Stimulated activated CD4-positive, alpha-beta T cell treated with anti-CD3 and anti-CD28 coated beads, Interleukin-1b, Interleukin-23, amount 100 ng/mL, for 4 hours (primary cell): ENCODE measurements at places on chromosomes 5 and 9.

DNA sequence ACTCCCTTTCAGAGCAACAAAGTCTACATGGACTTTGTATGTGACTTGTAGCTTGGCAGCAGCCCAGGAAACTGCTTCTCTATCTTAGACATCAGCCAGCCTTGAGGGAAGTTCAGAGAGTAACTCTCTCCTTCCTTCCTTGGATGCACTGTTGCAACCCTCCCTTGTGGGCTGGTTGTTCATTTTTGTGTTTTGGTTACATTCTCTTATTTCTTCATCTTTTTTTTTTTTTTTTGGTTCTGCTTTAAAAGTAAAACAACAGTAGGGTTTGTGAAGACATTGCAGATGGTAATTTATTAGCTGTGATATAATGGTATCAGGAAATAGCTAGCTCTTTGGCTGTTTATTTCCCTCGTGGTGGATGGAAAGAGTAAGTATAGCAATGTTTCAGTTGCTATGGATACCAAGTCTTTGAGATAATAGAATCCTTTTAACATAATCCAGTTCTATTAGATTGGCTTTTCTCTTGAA, 97.9 kb upstream of the MAMDC2 start:
- no peak for DNase-seq

GRCh38 chr5:40738502-40738901, 17.3 kb downstream of the TTC33 start:
- DNase-seq, result no peak

DNA sequence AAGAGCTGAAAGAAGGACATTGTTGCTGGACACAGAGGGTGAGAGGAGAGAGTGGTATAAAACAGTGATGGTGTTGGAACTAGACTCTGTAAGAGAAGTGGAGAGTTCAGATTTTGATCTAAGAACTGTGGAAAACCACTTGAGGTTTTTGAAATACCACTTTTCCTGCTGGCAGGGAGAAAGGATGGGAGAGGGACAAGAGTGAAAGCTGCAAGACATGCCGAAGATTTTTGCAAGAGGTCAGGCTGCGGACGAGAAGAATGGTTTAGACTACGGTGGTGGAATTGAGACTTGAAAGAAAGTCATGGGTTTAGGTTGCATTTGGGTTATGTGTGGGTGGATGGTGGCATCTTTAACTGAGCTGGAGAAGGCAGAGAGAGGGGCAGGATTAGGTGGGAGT, 202.2 kb upstream of the RPS23 start:
- DNase-seq, result no peak

GRCh38 chr9:99682378-99682777, 139.3 kb upstream of the NR4A3 start:
- no peak for DNase-seq

GRCh38 chr9:77731008-77731698, 83.0 kb upstream of the GNA14 start:
- no peak for DNase-seq

DNA sequence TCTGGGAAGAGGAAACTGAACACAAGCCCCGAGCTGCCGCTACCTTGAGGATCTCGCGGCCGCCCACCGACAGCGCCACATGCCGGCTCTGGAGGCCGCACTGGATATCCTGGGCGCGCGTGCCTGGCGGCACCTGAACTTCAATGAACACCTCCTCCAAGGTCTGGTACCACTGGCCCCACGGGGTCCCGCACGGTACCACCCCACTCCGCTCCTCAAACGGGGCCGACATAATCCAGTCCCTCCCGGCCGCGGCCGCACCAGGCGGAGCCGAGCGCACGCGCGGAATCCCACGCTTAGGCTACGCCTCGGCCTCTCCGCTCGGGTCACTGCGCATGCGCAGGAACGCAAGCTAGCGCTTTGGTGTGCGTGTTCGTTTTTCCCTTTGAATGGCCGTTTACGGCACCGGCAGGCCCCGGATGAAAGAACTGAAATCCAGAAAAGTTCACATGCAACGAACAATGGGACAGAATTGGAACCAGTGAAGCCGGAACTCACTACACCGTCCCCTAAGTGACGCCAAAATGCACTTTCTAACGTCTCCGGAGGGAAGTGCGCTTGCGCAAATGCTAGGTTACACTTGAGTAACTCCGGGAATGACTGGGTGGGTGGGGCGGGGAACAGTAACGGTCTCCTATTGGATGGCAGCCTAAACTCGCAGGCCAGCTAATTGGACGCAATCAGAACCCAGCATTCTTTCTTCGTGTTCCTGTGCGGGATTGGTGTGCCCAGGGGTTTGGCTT, at the start of gene NUDCD2:
Gene NUDCD2 (minus strand): TSS at position 284 of the 743 bp plus-strand sequence. CDS start 52 bp downstream, at position 232.
- DNase-seq, result peak; percentile 94

- DNase-seq, result no peak
These were observed 85.1 kb downstream of the GPBP1 start for GRCh38 chr5:57258943-57259342.

GRCh38 chr9:6968271-6968670, 210.5 kb downstream of the KDM4C start:
- no peak for DNase-seq

DNA sequence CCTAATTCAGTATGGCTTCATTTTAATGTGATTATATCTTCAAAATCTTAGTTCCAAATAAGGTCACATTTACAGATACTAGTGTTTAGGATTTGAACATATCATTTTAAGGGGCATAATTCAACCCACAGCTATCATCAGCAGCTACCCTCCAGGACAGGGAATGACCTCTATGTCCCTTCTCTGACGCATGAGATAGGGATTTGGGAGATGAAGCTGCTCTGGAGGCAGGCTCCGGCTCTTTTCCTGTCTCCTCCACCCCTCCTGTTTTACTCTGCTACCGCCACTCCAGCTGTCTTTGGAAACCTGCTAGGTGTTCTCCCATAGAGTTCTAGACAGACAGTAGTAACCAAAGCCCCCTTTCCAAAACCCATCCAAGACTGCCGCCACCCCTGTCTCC, 119.2 kb downstream of the CARTPT start:
- DNase-seq, result no peak

DNA sequence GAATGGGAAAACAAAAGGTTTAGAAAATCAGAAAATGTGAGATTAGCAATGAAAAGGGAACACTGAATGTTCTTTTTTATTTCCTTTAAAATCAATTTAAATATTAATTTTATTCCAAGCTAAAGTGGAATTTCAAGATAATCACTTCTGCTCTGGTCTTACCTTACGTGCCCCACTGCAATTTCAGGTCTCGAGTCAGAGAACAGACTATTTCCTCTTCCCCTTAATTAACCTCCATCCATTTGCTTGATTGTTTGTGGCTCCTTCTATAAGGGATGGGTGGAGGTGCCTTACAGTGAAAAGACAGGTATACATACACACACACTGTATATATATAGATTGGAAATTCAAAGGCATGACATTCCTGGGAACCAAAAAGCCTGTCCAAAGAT, 137.1 kb downstream of the SUSD1 start:
- no peak for DNase-seq

DNA sequence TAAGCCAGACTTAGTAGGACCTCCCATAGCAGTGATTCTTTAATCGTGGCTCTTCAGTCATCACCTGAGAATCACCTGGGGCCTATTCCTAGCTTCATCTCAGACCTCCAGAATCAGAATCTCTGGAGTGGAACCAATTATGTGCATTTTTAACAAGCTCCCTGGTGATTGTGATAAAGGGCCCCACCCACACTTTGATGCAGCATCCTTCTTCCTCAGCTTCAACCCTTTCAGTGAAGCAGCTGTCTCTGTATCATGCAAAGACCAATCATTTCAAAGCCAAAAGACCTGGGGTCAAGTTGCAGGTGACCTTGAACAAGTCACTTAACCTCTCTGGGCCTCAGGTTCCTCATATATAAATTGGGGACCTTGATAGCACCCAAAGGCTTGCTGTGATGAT, 17.1 kb downstream of the FBXO10 start:
- no peak for DNase-seq

DNA sequence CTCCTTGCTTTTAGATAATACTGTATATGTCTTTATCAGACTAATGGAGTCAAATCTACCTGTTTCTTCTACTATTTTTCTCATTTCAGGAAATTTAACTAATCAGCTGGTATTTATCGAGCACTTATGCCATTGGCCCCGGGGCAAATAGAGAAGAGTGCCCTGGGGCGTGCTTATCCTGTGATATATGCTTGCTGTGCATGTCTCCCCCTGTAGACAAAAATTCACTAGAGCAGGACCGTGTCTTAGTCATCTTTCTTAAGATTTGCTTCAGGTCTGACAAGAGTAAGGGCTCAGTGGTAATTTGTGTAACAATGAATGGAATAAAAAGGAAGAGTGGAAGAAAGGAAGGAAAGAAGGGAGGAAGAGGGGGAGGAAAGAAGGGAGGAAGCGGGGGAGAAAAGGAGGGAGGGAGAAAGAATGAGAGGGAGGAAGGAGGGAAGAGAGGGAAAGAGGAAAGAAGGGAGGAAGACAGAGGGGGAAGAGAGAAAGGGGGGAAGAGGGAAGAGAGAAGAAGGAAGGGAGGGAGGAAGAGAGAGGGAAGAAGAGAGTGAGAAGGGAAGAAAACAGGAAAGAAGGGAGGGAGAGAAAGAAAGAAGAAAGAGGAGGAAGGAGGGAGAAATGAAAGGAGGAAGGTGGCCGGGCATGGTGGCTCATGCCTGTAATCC, 295.7 kb upstream of the PANK3 start:
- DNase-seq, result no peak

DNA sequence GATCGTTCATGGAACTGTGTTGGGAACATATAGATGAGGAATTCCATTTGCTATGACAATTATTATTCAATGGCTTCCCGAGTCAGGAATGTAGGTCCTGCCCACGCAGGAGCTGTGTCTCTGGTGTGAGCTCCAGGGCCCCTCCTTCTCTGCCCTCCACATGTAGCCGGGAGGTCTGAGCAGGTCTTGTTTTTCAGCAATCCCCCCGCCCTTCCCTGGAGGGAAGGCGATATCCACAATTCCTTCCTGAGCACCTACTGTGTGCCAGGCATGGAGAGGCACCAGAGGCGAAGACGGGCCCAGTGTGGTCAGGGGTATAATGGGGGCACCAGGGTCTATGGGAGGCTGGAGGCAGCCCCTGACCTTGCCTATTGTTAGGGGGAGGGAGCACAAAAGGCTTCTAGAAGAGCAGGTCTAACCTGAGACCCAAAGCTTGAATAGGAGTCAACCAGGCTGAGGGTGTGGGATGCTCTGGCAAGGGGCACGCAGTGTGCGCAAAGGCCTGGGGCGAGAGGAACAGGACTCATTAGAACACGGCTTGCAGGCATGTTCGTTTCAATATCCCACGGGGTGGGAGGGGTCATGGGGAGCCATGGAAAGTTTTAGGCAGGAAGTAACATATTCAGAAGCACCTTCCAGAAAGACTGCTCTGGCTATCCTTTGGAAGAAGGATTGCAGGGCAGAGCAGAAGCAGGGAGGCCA, 154.9 kb downstream of the C9orf50 start:
- DNase-seq, result no peak

GRCh38 chr9:132007371-132008025, 72.2 kb downstream of the MED27 start:
- DNase-seq, result no peak

DNA sequence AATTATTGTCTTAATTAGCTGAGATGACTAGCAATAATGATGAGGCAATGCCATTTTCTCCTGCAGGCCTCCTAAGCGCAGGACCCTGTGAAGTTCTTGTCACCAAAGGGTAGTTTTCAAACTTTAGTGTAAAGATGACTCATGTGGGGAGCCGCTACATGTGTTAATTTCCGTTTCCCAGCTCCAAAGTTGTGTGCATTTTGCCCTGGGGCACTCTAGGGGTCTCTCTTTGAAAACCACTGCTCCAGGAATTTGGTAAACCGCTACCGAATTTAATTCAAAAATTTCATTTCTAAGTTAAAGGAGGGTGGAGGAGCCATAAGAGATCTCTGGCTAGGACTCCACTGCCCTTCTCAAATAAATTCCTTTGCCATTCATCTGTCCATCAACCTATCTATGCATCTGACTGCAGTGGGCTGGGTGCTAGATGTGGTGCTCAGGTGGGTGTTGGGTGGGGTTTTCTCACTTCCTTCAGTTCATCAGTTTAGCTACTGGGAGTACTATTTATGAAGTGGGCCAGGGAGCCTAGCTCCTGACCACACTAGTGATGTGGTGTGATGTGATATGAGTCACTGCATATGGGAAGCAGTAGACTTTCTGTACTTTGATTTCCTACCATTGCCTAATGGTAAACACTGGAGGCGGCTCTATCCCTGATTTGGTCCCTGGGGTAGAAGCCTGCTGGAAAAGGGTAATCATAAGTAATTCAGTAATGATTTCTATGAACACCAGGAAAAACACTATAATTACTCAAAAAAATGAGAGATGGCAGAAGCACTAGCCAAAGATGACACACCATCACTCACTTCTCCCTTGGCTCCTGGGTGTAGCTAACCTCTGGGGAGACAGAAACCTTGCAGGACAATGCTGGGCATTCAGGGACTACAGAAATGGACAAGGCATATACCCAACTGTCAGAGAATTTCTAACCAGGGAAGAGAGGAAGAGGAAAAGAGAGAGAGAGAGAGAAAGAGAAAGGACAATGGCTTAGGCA, 4.0 kb upstream of the ZSWIM6 start:
- DNase-seq, result no peak

DNA sequence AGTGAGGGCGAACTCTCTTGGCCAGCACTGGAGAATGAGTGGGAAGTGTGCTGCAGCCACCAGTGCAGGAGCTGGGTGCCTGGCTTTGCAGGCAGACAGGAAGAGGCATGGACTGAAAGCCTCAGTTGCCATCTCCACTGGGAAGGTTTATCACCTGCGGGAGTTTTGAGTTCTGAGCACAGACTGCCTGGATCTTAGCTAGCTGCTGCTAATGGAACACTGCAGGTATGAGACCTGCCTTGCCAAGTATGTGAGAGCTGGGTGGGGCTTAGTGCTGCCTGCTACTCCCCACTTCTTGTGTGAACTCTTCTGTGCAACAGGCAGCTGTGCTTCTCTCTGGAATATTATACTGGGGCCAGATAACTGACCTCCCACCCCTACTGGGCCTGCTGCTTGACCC, 424.1 kb downstream of the TLR4 start:
- no peak for DNase-seq

DNA sequence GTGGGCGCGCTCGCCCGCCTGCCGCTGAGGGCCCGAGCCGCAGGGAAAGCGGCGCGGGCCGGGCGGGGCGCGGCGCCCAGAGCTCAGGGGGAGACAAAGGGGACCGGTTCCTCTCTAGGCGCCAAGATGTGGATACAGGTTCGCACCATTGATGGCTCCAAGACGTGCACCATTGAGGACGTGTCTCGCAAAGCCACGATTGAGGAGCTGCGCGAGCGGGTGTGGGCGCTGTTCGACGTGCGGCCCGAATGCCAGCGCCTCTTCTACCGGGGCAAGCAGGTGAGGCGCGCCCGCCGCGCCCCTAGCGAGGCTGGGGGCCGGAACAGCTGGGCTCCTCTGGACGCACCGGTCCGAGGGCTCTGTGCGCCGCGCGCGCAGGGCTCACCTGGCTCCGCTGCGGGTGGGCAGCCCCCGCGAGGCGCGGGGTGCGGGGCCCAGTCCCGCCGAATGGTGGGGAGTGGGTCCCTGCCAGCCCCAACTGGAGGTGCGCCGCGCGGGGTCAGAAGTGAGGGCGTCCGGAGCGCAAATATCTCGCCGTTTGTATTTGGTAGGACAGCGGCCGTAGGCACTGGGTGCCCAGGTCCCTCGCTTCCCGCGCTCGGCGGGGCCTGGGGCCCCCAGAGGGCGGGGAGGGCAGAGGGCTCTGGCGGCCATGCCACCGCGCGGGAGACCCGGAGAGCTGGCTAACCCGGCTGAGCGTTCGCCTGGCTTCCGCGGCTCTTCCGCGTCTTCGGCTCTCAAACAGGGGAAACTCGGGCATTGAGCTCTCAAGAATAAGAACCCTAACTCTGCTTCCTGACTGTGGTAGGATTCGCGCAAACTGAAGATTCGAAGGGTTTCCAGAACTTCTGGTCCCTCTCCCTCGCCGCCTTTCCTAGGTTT, 607 bp downstream of the UHRF2 start:
- DNase-seq, result peak; percentile 27
